ENCODE measurements at places on chromosomes 3 and 15.

GRCh38 chr3:123728014-123728413 is 143.2 kb upstream of the HACD2 start:
- no peak for DNase-seq

DNA sequence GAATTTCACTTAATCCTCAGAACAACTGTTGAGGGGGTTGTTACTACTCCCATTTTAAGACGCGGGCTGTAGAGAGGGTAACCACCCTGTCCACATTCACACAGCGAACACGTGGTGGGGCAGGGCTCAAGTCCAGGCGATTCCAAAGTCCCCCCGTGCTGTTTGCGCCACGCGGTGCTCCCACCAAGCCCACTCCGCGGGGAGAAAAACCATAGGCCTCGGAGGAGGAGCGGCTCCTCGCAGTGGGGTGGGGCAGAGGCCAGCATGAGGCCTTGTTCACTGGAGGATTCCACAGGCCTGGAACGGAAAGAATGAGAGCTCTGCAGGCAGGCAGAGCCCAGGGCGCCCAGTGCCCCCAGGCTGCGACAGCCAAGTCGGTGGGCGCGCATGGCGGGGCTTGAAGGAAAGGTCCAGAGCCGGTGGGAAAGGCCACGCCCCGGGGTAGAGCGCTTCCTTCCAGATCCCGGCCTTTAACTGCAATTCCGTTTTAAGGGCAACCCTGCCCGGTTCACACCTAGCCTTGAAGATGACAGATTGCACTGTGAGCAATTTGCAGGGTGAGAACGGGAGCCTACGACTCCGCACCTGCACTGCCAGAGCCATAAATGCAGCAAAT is 161.8 kb upstream of the TBL1XR1 start:
- peak; percentile 30 for DNase-seq

DNA sequence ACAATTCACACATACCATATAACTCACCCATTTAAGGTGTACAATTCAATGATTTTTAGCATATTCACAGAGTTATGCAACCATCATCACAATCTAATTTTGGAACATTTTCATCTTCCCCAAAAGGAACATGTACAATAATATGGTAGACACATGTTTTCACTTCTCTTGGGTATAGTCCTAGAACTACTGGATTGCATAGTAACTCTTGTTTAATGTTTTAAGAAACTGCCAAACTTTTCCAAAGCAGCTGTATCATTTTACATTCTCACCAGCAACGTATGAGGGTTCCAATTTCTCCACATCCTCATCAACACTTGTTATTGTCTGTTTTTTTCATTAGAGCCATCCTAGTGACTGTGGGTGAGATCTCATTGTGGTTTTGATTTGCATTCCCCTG is 14.3 kb downstream of the BNC1 start:
- DNase-seq = no peak

DNA sequence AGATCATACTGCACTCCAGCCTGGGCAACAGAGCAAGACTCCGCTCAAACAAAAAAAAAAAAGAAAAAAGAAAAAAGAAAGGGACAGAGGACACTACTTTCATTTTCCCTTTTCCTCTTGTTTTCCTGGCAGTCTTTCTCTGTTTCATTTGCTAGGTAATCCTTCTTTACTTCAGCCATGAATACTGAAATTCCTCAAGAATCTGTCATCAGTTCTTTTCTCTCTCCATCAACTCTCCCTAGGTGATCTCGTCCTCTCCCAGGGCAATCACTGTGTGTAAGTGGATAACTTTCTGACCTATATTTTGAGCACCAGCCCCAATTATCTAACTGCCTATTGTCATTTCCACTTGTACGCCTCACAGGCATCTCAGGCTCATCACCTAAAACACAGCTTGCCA is 51.5 kb downstream of the TTC23 start:
- DNase-seq = no peak

DNA sequence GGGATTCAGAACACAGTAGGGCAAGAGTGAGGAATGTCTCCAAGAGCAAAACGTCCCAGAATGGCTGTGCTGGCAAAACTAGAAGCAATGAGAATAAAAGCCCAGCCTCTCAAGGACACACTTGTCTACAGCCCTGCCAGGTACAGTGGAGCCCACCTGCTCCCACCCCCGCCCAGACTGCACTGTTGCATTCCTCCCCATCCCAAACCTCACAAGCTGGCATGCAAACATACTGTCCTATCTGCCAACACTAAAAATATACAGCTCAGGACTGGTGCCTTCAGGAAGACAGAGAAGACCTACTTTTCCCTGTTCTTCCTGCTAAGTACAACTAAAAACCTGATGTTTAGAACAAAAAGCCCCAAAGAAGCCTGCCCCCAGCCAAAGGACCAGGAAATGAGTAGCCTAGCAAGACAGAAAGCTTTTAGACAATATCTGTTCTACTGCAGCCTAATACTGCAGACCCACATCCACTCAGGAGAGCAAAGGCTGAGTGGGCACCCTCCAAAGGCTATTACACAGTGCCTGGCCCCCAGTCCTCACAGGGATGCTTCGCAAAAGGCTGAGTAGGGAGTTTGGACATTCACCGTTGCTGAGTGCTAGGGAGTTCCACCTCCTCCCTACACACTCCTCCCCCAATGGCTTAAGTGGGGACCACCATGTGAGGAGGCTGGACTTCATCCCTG is 13.5 kb downstream of the OCA2 start:
- DNase-seq = no peak

GRCh38 chr3:123773681-123774431 is 110.3 kb downstream of the MYLK start:
- DNase-seq = no peak

GRCh38 chr15:73560501-73561117 is 72.6 kb downstream of the NPTN start:
- no peak for DNase-seq

DNA sequence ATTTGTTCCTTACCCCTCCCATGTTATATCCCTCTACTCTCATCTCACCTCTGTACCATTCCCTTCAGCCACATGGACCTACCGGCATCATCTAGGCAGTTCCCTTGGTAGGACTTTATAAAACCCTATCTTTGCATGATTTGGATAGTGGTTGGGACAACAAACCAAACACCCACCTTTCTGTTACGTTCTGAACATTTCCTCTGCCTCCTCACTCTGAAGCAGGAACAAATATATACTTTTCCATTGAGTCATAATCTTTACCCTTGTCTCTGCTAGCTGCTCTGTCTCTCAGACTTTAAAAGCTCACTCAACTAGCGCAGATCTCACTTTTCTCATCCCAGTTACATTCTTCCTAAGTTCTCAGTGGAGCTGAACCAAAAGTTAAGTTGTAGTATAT is 17.8 kb downstream of the UBXN7 start:
- DNase-seq = no peak

GRCh38 chr3:143952569-143953072 is 19.0 kb upstream of the DIPK2A start:
- DNase-seq = no peak

DNA sequence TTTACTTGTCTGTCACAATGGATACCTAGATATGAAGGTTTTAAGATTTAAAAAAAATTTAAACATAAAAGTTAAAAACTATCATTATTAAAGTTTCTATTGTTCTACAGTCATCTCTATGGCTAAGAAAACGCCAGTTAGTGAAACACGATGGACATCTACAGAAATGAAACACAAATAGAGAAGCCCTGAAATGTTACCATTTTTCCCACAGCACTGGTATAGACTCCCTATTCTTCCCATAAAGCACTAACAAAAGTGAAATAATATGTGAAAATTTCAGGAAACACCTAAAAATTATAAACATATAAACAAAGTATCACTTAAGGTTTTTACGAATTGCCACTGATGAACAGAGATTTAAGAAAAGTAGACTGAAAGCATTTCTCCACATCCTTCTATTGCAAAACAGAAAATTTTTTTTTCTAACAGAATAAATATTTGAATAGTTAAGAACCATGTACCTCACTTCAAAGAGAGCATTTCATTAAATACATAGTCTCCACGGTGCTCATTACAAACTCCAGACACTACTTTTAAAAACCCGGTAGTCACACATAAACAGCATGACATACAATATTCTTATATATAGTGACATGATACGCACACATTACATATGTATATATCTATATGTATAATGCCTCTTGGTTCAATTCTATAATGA is 7.1 kb upstream of the NEK10 start:
- no peak for DNase-seq

GRCh38 chr3:115074502-115074901 is 72.6 kb downstream of the ZBTB20 start:
- no peak for DNase-seq

- no peak for DNase-seq
Measured at GRCh38 chr3:128054367-128054766, 2.1 kb downstream of the SEC61A1 start.

DNA sequence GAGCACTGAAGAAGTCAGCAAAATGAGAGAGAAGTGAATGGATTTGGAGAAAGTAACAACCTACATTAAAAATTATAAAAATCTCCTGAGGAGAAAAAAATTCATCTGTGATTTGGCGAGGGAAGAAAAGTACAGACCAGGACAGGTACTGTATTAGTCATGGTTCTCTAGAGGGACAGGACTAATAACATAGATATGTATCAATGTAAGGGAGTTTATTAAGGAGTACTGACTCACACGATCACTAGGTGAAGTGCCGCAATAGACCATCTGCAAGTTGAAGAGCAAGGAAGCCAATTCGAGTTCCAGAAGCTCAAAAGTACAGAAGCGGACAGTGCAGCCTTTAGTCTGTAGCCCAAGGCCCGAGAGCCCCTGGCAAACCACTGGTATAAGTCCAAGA is 1004.4 kb upstream of the ALCAM start:
- DNase-seq = no peak

GRCh38 chr3:115239717-115240116 is 92.6 kb upstream of the ZBTB20 start:
- no peak for DNase-seq

DNA sequence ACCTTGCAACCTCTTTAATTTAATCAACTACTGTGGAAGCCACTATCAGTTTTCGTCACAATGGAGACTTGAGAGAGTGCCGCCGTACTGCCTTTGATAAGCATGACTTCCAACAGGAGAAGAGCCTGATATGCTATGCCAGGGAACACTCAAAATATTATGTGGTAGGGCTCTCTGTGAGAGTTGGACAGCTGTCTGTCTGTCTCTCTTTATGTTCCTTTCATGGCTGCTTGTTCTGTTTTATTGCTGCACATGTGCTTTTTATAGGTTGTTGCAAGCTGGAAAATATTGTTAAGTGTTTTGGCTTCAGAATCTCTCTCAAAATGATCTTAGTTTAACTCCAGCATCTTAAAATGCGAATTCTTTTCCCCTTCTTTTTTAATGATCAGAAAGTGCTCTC is 249.4 kb upstream of the RARB start:
- no peak for DNase-seq

- DNase-seq = no peak
Measured at GRCh38 chr3:54374214-54374852, 252.0 kb downstream of the CACNA2D3 start.

- no peak for DNase-seq
Measured at GRCh38 chr3:117856354-117856753, 1146.8 kb downstream of the TUSC7 start.

DNA sequence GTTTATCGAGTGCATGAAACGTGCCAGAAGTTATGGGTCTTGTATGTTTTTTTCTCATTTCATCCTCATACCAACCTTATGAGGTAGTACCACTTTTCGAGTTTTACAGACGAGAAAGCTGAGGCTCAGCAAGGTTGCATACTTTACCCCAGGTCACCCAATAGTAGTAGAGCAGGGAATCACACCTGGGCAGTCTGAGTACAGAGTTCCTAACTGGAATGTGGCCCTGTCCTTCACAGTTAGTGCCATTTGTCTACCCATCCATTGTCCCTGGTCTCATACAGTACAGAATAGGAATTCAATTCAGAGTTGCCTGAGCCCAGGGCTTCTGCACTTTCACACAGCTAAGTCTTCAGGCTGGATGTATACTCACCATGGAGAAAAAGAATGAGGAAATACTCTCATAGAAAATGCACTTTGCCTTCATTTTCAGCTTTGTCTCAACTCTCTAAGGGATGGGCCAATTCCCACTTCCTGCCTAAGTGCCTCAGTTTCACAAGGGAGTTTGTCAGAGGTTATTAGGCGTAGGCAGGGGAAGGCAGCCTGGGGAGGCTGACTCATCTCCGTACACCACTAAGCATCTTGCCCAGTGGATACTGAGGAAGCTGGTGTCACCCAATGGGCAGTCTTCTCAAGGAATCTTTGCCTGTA is 93.2 kb downstream of the TMEM212 start:
- DNase-seq = no peak

DNA sequence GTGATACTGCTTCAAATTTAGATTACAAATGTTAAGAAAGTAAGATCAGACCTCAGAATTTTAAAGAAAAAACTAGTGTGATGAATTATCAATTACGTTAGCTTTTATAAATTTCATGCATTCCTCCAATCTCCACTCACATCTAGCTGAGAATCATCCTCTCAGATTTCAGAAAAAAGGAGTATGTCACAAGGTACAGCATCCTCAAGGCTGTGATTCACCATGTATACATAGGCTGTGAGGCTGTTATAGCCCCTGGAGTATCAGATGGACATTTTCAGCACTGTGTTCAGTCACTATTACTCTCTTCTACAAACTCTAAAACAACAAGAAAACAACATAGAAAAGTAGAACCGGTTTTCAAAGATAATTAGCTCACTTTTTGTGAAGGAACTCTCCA is 214.4 kb downstream of the PCCB start:
- no peak for DNase-seq

GRCh38 chr3:28218071-28218916 is 23.1 kb upstream of the CMC1 start:
- no peak for DNase-seq

GRCh38 chr3:134392336-134392983 is 18.2 kb upstream of the AMOTL2 start:
- no peak for DNase-seq

GRCh38 chr3:150469031-150469930 is 61.2 kb downstream of the TSC22D2 start:
- DNase-seq = no peak

GRCh38 chr15:67142767-67143100 is 77.3 kb downstream of the SMAD3 start:
- no peak for DNase-seq

- no peak for DNase-seq
Measured at GRCh38 chr3:39718674-39719595, 90.5 kb upstream of the MYRIP start.

DNA sequence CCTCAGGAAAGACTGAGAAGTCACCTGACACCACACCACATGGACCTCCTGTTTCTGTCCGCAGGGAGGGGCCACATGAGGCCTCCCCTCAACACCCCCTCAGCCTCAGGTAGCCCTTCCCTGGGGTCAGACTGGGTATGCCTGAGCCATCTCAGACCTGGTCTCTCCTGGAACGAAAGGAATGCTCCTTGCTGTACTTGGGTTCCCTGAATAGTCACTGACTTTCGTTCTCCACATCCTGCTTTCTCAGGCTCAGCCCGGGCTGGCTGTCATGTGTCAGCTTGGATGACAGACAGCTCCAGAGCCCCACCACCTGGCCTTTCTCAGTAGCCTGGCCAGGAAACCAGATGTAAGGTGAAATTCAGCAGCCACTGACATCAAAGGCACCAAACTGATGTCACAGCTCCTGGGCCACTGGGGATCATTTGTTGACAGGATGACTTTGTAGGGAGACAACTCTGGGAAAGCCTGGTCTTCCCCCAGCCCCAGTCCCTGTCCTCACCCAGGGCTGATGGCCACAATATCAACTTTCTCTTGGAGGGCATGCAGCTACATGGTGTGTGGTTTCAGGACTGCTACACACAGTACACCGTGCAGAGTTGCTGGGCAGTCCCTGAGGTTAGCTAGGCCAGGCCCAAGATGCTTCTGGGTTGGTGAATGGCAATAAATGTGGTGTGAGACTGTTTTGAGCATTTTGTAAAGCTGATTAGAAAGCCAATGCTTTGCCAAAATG is 141.4 kb upstream of the MRPS22 start:
- no peak for DNase-seq

GRCh38 chr3:187150599-187150998 is 11.3 kb upstream of the RPL39L start:
- DNase-seq = peak; percentile 57

All from activated T-cell treated with anti-CD3 and anti-CD28 coated beads for 24 hours (primary cell).